ENCODE measurements at places on chromosomes 13 and 19.

DNA sequence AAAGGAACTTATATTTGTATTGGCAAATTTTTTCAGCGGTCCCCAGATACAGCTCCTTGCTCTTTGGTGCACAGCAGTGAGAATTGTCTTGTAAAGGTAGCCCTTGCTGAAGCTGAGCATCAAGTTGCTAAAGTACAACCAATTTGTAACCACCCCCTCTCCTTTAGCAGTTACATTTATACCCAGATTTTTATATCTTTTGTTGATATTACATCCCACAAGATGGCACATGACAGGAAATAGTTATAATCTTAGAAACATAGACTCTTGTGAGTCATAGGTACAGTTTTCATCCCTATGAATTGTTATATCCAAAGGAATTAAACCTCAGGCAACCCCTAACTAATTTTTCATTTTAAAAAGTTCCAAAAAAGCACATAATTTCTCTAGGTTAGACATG, 523.0 kb upstream of the SLITRK1 start:
- DNase-seq, result no peak

- no peak for DNase-seq
Measured at GRCh38 chr13:94093652-94094315, 385.7 kb downstream of the DCT start.

- DNase-seq, result no peak
Measured at GRCh38 chr13:25887962-25888655, 163.7 kb downstream of the SHISA2 start.

DNA sequence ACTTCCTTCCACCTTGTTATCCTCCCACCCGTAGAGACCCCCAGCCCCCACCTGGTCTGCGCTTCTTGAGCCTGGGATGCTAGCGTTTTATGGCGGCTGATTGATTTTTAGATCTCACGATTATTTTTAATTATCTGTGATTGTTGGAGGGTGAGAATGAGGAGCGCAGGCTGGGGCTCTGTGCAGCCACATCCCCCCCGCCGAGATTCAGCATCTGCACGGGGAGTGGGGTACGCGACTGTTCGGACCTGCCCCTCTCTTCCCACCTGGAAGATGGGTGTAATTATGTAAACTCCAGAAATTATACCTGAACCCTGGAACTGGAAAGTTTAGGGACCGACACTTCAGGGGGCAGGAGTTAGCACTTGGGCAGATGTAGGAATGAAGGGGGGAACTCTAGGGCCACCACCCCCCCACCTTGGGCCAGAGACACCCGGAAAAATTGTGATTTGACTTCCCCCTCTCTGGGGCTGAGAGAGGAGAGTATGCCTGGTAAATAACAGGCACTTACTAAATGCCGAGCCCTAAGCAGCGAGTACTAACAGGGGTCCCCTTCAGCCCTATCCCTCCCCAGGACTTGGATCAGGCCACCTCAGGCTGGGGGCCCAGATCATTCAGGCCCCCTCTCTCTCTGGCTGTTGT, 1.8 kb upstream of the ONECUT3 start:
- no peak for DNase-seq

- no peak for DNase-seq
Measured at GRCh38 chr13:110024645-110024980, 238.2 kb upstream of the IRS2 start.

GRCh38 chr19:49403404-49404187, 15.5 kb downstream of the KASH5 start:
- DNase-seq, result no peak

GRCh38 chr13:40352802-40353562, 313.5 kb downstream of the FOXO1 start:
- no peak for DNase-seq

DNA sequence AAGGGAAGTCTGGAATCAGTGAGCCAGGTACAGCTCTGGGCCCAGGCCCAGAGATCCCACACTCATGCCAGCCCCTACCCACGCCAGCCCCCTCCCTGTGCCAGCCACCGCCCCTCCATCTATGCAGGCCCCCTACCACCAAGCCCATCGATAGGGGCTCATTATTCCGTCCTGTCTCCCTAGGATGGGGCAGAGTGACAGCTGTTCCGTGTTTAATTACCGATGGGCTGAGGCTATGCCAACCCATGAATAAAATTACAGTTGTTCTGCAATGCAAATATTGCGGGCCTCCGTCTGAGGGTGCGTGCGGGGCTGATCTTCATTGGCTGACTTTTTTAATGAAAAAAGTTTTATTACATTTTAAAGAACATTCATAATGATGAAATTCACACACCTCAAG, 35.6 kb upstream of the PEPD start:
- DNase-seq, result no peak

DNA sequence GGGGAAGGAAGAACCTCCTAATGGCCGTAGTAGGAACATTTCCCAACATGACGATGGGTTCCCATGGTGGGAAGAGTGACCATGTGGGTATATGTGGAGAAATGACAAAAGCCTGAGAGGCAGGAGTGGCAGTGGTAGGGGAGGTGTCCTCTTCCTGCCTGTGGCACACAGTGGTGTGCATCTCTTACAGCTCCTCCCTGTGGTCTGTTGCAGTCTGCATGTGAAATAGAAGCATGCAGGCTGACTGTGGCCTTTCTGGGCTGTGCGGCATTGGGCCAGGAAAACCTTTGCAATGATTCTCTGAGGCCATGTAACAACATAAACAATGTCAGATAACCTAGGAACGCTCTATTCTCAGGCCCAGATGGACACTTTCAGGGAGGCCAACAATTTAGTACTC, 84.0 kb downstream of the LACC1 start:
- DNase-seq, result peak; percentile 6

DNA sequence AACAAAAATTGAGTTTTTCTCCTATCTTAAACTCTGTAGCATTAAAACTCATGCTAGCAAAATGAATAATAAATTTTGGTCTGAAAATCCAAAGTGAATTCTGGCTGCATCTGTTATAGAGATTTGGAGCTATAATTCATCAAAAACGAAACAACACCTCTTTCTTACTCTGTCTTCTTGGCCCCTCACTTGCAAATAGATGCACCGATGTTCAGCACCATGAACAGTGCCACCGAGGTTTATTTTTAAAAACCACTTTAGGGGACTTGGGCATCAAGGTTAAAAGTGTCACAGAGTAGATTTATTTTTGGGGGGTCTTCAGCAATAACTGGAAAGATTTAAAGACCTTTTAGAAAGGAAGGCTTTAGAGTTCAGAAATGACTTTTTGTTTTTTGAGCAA, 26.1 kb upstream of the EID2 start:
- DNase-seq, result no peak

DNA sequence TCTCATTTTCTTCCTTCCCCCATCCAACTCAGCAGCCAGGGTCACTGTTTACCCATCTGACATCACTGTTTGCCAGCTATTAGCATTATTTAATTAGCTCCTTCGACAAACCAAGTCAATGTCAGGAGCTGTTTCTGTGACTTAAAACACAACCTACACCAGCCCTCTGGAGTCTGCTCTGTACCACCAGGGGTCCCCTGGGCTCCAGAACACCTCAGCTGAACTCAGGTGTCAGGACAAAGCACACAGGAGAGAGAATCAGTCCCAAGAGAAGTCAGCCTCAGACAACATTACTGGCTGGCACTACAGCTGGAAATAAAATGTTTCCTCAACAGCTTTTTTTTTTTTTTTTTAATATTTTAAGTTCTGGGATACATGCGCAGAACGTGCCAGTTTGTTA, 45.1 kb downstream of the DCLK1 start:
- no peak for DNase-seq

DNA sequence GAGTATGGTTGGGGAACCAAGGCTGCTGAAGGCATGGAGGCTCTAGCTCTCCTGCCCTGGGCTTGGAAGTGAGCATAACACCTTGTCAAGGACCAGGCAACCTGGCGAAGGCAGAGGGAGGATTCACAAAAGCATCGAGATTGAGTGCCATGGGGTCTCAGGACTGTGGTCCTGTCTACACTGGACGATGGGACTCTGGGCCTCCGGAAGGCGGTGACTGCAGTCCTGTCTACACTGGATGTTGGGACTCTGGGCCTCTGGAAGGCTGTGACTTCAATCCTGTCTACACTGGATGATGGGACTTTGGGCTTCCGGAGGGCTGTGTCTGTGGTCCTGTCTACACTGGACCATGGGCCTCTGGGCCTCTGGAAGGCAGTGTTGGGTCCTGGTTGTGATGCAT, 290.4 kb downstream of the TEX29 start:
- DNase-seq, result no peak

- DNase-seq, result no peak
Measured at GRCh38 chr19:18183529-18183928, 9.5 kb upstream of the MPV17L2 start.

DNA sequence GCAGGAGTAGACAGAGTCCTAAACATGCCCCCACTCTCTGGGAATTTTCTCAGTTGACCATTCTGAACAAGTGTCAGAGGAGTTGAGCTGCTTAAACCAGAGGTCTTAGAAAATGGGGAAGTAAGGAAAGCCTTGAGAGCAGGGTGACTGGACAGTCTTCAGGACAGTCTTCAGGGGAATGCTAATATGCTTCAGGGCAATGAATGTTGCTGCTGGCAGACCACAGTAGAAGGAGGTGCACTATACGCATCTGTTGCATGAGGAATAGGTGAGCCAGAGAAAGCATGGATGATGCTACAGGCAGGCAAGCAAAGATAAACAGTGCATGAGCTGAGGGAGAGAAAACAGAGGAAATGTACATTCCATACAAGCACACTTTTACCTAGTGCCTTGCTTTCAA, 196.6 kb upstream of the GPR12 start:
- DNase-seq, result no peak

DNA sequence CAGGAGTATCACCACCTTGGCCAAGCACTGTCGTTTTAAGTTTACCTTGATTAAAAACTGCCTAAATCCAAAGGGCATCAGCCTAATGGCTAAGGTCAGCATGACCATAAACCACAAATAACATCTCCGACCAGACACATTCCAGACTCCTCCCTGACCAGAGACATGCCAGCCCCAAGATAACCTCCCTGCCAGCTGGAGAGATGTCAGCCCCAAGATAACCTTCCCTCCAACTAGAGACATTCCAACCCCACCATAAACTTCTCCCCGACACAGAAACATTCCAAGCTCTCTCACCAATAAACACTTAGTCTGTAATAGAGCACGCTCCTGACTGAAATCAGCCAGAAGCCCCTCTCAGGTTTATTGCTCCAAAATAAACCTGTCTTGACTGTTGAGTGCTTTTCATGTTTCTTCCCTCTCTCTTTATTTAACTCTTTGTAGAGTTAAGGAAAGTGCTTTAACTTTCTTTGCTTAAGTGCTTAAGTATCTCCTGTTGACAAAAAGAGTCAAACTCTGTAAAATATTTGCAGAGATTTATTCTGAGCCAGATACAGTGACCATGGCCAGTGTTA, 36.5 kb downstream of the WDR87 start:
- DNase-seq, result no peak

- no peak for DNase-seq
Measured at GRCh38 chr13:36685927-36686326, 12.1 kb downstream of the SERTM1 start.

GRCh38 chr13:31793246-31793645, 53.9 kb downstream of the RXFP2 start:
- no peak for DNase-seq

DNA sequence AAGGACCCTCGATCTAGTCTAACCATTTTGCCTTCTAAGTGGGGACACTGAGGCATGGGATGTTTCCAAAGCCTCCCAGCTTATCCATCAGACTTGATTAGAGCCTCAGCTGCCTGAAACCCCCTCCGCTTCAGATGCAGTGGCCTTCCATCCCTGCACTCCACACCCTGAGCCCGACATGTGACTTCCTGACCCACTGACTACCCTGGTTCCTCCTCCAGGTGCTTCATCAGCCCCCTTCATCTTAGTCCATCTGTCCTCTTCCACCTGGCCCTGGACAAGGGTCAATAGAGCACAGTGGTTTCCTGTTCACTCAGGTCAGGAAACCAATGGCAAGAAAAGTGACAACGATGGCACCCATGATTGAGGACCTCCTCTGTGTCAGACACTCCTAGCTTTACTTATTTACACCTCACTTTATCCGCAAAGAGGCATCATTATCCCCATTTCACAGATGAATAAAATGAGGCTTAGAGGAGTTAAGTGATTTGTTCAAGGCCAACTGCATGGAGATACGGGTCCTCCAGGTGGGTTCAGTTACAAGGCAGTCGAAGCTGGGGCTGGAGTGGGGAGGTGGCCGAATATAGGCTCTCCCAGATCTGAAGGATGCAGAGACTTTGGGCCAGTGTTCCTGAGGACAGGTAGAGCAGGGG, 81.6 kb upstream of the TM9SF2 start:
- peak; percentile 44 for DNase-seq

- peak; percentile 18 for DNase-seq
Measured at GRCh38 chr13:30619731-30620130, 2.0 kb downstream of the USPL1 start.

- DNase-seq, result no peak
Measured at GRCh38 chr19:24054044-24054935, 32.7 kb upstream of the ZNF254 start.

- peak; percentile 40 for DNase-seq
Measured at GRCh38 chr13:60654415-60654814, 257.4 kb downstream of the TDRD3 start.

DNA sequence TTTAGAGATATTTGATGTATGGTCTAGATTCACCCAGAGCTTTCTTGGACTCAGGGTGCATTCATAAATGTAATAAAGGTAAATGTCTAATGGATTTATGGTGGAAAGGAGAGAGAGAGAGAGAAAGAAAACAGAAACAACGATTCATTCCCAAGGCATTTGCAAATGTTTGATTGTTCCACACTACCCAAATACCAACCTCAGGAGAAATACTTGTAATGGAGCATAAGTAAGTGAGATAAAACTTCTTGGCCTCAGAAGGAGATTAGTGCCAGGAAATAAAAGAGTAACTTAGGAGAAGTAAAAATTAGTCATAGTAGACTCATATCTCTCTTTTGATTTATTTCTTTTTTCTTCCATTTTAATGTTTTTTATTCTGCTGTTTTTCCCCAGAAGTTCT, 40.6 kb upstream of the DGKH start:
- DNase-seq, result no peak

DNA sequence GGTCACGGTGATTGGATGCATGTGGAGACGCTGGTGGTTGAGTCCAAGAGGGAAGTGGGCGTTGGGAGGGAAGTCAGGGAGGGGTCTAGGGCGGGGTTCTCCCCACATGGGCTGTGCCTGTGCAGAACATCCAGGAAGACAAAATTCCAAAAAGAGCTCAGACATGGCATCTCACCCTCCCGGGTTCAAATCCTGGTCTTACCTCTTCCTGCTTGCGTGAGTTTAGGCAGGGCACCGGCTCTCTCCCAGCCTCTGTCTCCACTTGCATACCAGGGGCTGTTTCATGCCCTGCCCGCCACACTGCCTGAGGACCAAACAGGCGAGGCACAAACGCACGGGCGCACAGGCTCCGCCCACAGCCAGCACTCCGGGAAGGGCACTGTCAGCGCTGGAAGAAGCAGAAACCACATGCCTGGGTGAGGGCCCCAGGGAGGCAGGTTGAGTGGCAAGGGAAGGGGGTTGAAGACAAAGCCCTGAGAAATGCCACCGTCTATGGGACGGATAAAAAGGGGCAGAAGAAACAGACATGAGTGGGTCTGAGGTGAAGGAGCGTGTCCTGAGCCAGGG, 123.6 kb upstream of the SOX1 start:
- peak; percentile 22 for DNase-seq

GRCh38 chr13:34391076-34391475, 551.0 kb upstream of the NBEA start:
- no peak for DNase-seq

GRCh38 chr19:38433268-38433733, at the start of gene RYR1:
TSS of gene RYR1 (plus strand) at chr19:38433691. CDS start at chr19:38433830, 139 bp downstream.
- DNase-seq, result peak; percentile 75

- DNase-seq, result no peak
Measured at GRCh38 chr19:48890551-48890950, 8.0 kb downstream of the TULP2 start.
